Dermis microvascular lymphatic vessel endothelial cell (primary cell): ENCODE measurements at places on chromosomes 11 and 22. TPM values are rescaled to one million over a fixed set of nuclear protein-coding genes. Genes with fewer than 3 reads are reported as not detected.

SEC14L6 gene
- total RNA-seq = under 0.01 and 0.13 TPM in 2 replicates

MOGAT2 gene
- not detected in 2 replicates for total RNA-seq

LTBP3 gene
- 13.1 and 41.7 TPM in 2 replicates for total RNA-seq

SC5D gene
- total RNA-seq = 31.7 and 37.5 TPM in 2 replicates

PTGDR2 gene
- total RNA-seq = under 0.01 TPM in 1 of 2 replicates, not detected in the other
